Large intestine (tissue), 12 donors: ENCODE measurements at places on chromosomes 4 and X. TPM values are rescaled to one million over a fixed set of nuclear protein-coding genes. Genes with fewer than 3 reads are reported as not detected.
A peak's percentile ranks its signal among the peaks of the same experiment; 100 is the strongest.

Gene LEF1
- polyA plus RNA-seq = 8.5 TPM

Gene GPR119
- polyA plus RNA-seq = 0.61 TPM

Gene MAGEB1
- not detected for polyA plus RNA-seq

Gene DCX
- polyA plus RNA-seq = 5.4 TPM

Gene HHIP
- 18.6 TPM for polyA plus RNA-seq

Gene ANKRD37
- 9.1 TPM for polyA plus RNA-seq

Gene GLOD5
- 3.9 TPM for polyA plus RNA-seq

Gene ARMCX1
- 37.1 TPM for polyA plus RNA-seq

Gene TAPT1
- 29.4 TPM for polyA plus RNA-seq

DNA sequence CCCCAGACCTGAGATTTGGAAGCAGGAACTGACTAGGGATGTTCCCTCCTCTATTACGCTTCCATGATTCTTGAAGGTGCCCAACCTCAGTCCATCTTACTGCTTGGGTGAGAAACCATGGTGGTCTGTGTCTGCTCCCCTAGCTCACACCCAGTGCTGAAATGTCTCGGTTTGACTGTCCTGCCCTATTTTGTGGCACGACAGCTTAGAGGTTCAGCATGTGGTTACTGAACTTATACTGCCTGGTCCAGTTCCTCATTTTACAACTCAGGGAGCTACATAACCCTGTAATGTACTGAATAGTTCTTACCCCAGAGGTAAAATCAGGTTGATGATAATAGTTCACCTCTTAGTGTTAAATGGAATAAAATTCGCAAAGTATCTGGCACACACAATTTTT, 203.1 kb downstream of the RBM46 start:
- H3K27me3 ChIP-seq = no peaks in the 10 kb centered on the region
- no peak overlapping the region for H3K4me3 ChIP-seq
- DNase-seq = no peak
- H3K36me3 ChIP-seq = no peaks in the 10 kb centered on the region

DNA sequence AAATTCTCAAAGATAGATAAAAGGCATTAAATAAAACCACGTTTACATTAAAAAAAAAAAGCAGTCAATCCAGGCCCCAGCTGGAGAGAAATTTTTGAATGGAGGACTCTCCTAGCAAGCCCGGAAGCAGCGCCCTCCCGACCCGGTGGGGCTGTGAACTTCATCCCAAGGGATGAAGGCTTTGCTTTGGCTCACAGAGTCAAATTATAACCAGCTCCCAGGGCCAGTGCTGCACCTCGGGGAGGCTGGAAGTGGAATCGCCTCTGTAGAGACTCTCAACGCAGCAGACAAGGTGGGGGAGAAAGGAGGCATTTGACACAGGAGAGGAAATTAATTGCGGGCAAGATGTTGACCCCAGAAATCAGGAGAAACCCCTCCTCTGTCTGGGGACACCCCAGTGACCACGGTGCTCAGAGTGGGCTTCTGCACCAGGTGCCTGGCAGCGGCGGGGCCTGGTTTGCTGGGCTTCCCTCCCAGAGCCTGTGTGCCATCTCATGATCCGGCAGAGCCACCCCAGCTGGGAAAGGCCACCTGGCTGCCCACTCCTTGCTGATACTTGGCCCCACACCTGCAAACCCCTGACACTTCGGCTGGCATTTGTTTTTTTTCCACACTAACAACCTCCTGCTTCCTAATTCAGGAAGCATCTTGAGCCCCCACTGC, 71.7 kb downstream of the ABLIM2 start:
- no peaks in the 10 kb centered on the region for H3K27me3 ChIP-seq
- DNase-seq = no peak
- no peaks in the 10 kb centered on the region for H3K36me3 ChIP-seq
- no peaks in the 10 kb centered on the region for H3K4me1 ChIP-seq

- H3K36me3 ChIP-seq = no peaks in the 10 kb centered on the region
- H3K4me3 ChIP-seq = no peak overlapping the region
- H3K27me3 ChIP-seq = no peaks in the 10 kb centered on the region
- H3K4me1 ChIP-seq = no peaks in the 10 kb centered on the region
Measured at GRCh38 chr4:30855232-30855631, 135.1 kb downstream of the PCDH7 start.

DNA sequence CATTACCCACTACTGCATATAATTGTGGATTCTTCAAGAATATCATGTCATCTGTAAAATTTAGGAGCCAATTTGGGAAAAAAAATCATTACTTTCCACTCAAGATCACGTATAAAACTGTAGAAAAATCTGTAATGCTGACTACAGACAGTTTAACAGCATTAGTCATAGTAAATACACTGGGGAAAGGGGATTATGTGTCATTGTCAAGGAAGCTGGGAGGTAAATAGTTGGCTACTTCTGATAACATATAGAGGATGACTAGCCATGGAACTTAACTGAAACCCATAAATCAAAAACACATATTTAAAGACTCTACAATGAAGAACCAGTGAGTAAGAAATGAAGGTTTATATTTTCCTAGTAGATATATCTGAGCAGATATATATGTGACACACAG, 1666.4 kb upstream of the IGFBP7 start:
- H3K4me1 ChIP-seq = no peaks in the 10 kb centered on the region
- H3K4me3 ChIP-seq = no peak overlapping the region
- no peaks in the 10 kb centered on the region for H3K36me3 ChIP-seq
- H3K27me3 ChIP-seq = no peaks in the 10 kb centered on the region

GRCh38 chr4:177460460-177460859, 18.2 kb upstream of the AGA start:
- H3K27ac ChIP-seq = no peak overlapping the region
- H3K4me3 ChIP-seq = no peak overlapping the region
- DNase-seq = no peak
- no peaks in the 10 kb centered on the region for H3K4me1 ChIP-seq
- no peaks in the 10 kb centered on the region for H3K27me3 ChIP-seq

DNA sequence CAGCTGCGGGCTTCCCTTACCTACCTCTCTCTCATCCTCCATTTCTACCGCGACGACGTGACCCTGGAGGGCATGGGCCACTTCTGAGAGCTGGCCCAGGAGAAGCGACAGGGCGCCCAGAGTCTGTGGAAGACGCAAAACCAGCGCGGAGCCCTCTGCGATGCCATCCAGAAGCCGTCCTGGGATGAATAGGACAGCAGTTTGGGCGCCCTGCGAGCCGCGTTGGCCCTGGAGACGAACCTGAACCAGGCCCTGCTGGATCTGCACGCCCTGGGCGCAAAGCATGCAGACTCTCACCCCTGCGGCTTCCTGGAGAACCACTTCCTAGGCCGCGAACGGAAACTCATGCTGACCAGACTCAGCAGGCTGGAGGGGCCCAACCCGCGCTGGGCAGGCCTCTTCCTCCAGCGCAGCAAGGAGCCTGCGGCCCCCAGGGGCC, 52.7 kb upstream of the TMPRSS11F start:
- no peaks in the 10 kb centered on the region for H3K4me1 ChIP-seq
- DNase-seq = no peak
- H3K4me3 ChIP-seq = no peak overlapping the region
- no peaks in the 10 kb centered on the region for H3K36me3 ChIP-seq

GRCh38 chr4:119666653-119667091, 38.1 kb upstream of the PDE5A start:
- no peak overlapping the region for H3K4me3 ChIP-seq
- H3K4me1 ChIP-seq = no peaks in the 10 kb centered on the region
- H3K27me3 ChIP-seq = no peaks in the 10 kb centered on the region
- no peak for DNase-seq

- no peaks in the 10 kb centered on the region for H3K27me3 ChIP-seq
- DNase-seq = no peak
- no peaks in the 10 kb centered on the region for H3K4me1 ChIP-seq
- no peak overlapping the region for H3K27ac ChIP-seq
- no peak overlapping the region for H3K4me3 ChIP-seq
Measured at GRCh38 chr4:143597276-143597675, 83.8 kb downstream of the SMARCA5 start.

DNA sequence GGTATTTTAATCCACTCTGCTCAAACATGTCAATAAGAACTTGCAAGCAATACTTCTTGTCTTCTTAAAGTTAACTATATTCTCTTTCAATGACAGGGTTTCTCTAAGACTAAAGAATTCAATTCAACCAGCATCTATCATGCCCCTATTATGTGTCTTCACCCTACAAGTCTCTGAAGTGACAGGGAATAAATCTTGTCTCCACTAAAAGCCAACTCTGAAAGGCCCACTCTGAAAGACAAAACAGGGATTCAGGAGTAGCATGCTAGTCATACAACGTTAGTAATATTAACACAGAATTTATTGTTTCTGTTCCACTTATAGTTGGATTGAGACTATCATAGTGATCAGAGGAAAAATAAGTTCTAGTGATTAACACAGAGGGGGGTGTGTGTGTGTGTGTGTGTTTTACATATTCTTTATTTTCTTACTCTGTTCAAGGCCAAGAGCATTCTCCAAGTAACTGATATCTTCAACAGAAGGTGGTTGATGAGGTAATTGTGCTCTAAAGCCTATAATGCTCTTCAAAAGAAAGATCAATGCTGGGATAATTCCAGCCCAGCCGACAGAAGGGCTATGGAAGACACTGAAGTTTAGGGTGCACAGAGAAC, 122.4 kb upstream of the DCLK2 start:
- no peaks in the 10 kb centered on the region for H3K36me3 ChIP-seq
- no peak for DNase-seq
- H3K4me1 ChIP-seq = no peaks in the 10 kb centered on the region
- H3K27me3 ChIP-seq = no peaks in the 10 kb centered on the region

DNA sequence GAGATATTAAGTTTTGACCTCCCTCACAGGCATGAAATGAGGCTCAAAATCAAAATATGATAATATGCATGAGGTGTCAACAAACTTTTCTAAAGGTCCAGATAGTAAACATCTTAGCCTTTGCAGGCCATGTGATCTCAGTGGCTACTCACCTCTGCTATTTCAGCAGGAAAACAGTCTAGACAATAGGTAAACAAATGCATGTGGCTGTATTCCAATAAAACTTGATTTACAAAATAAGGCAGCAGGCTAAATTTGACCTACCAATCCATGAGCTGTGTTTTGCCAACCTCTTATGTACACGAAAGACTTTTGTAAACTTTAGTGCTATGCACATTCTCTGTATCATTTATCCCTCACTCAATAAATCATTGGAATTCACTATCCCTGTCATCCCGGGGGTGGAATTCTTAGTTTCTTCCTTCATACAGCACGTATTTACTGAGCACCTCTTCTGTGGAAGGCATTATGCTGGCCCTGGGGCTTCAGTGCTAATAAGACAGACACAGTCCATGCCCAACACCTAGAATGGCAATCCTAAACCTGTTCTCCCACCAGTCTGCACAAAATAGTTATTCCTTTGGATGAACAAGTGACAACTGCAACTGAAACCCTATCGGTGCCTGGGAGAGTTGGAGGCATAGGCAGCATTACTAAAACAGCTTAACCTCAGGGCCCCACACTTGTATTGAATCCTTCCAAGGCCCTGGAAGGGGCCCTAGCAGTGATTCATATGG, 19.9 kb downstream of the MAGEB17 start:
- H3K36me3 ChIP-seq = no peaks in the 10 kb centered on the region
- no peak for DNase-seq
- peaks cover 3% of the 10 kb centered on the region for H3K4me1 ChIP-seq
- no peak overlapping the region for H3K27ac ChIP-seq
- H3K27me3 ChIP-seq = no peaks in the 10 kb centered on the region
- H3K4me3 ChIP-seq = no peak overlapping the region

DNA sequence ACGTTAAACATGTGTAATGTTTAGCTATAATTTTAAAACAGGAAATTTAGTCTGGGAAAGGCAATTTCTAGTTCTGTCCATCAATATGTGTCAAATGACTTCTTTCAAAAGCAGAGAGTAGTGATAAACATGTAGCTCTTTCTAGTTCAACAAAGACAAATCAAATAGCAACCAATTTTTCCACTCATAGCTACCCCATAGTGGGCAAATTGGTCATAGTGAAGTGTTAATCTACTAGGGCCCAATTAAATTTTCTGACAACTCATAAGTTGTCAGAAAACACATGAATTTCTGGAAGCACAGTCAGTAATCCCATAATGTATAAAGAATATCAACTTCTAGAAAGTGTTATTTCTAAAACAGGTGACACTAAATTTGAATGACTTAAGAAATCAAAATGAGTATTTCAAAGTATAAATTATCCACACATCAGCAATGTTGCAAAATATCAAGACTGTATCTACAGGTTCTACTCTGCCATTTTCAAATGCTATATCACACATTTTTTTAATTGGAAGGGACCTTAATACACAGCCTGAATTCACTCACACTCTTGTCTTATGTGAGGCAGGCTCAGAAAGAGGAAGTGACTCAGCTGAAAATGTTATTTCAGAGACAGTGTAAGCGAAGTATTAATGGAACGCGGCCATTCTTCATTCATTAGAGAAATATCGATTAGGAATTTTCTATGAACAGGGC, 7.7 kb downstream of the OCIAD2 start:
- no peaks in the 10 kb centered on the region for H3K4me1 ChIP-seq
- no peak for DNase-seq
- peaks cover 68% of the 10 kb centered on the region for H3K36me3 ChIP-seq
- H3K27me3 ChIP-seq = no peaks in the 10 kb centered on the region

DNA sequence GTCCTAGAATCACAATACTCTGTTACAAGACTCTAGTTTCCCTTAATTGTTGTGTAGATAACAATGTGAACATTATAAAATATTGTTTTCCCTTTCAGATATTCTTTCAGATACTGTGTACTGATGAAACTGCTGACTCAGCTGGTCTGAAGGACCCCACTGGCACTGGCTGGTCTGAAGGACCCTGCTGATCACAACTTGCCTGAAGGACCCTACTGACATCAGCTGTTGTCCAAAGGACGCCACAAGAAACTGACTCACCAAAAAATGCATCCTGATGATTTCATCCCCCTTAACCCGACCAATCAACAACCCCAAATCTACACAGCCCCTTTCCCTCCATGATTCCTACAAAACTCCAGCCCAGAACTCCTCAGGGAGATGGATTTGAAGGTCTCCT, 258.8 kb upstream of the GNPDA2 start:
- no peaks in the 10 kb centered on the region for H3K4me1 ChIP-seq
- no peak overlapping the region for H3K27ac ChIP-seq
- H3K27me3 ChIP-seq = no peaks in the 10 kb centered on the region
- DNase-seq = no peak
- H3K4me3 ChIP-seq = no peak overlapping the region
- no peaks in the 10 kb centered on the region for H3K36me3 ChIP-seq

- H3K4me1 ChIP-seq = no peaks in the 10 kb centered on the region
- no peak overlapping the region for H3K27ac ChIP-seq
- DNase-seq = no peak
- no peaks in the 10 kb centered on the region for H3K36me3 ChIP-seq
- no peaks in the 10 kb centered on the region for H3K27me3 ChIP-seq
Measured at GRCh38 chrX:14051416-14051815, 21.7 kb upstream of the GEMIN8 start.

GRCh38 chr4:62448911-62449310, 1248.8 kb downstream of the ADGRL3 start:
- no peaks in the 10 kb centered on the region for H3K27me3 ChIP-seq
- no peaks in the 10 kb centered on the region for H3K36me3 ChIP-seq
- no peak overlapping the region for H3K4me3 ChIP-seq
- H3K4me1 ChIP-seq = no peaks in the 10 kb centered on the region
- no peak for DNase-seq

GRCh38 chrX:48800574-48801279, 1.1 kb upstream of the HDAC6 start:
- peaks cover 15% of the 10 kb centered on the region for H3K36me3 ChIP-seq
- H3K4me3 ChIP-seq = peak overlapping the region; percentile 71
- H3K27ac ChIP-seq = peak overlapping the region; percentile 94
- peaks cover 15% of the 10 kb centered on the region for H3K4me1 ChIP-seq
